ENCODE measurements at places on chromosomes 4 and X.

- DNase-seq = no peak
Measured at GRCh38 chrX:121254336-121254735, 206.9 kb downstream of the GLUD2 start.

DNA sequence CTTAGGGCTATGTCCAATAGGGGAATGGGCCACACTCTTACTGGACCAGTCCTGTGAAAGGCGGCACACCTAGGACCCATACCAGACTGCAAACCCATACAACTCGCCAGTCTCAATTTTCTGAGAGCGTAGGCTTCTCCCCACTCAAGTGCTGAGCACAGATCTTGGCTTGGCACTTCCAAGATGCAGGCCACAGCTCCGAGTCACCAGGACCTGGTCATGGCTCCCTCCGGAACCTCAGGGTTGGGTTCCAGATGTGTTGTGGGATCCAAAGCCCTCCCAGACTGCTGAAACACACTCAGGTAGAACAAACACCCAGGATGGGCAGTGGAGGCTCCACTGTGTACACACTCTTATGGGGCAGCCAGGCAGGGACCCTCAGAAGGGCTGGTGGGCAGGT is 103.3 kb downstream of the TMEM144 start:
- no peak for DNase-seq

DNA sequence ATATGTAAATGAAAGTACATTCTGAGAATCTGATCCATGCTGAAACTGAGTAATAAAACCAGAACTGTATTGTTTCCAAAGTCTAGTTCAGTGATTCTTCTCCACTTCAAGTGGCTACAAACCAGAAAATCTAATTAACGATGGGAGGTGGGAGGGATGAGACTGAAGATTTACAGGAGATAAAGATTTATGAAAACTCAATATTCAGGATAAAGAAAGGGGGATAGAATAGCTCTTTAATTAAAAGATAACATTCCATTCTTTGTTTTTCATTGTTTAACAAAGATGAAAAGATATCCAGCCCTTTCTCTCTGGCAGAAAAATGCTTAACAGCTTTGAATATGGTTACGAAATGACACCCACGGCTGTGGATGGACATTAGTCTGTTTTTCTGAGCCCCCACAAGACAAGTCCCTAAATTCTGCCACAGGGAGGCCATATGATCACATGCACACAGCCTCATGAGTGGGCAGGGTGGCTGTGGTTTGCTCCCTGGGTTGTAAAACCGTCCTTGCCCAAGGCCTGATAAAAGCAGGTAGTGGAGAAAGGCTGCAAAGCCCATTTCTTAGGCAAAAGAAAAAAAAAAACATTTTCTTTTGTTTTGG is 36.4 kb downstream of the TMEM150C start:
- no peak for DNase-seq

DNA sequence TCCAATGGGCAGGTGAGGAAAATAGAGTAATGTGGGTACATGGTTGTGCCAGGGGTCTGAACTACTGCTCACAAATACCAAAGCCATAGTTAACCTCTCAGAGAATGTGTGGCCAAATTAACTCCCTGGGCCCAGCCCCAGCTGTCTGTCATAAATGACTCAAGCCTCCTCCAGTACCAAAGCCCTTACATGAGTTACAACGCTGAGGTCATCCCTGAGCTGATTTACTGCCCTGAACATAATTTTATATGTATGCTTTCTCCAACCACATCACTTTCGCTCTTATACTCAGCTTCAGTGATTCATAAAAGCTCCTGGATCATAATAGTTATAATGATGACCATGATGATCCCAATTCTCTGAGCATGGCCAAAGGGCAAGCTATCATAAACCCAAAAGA is 283.9 kb downstream of the NKX6-1 start:
- no peak for DNase-seq

DNA sequence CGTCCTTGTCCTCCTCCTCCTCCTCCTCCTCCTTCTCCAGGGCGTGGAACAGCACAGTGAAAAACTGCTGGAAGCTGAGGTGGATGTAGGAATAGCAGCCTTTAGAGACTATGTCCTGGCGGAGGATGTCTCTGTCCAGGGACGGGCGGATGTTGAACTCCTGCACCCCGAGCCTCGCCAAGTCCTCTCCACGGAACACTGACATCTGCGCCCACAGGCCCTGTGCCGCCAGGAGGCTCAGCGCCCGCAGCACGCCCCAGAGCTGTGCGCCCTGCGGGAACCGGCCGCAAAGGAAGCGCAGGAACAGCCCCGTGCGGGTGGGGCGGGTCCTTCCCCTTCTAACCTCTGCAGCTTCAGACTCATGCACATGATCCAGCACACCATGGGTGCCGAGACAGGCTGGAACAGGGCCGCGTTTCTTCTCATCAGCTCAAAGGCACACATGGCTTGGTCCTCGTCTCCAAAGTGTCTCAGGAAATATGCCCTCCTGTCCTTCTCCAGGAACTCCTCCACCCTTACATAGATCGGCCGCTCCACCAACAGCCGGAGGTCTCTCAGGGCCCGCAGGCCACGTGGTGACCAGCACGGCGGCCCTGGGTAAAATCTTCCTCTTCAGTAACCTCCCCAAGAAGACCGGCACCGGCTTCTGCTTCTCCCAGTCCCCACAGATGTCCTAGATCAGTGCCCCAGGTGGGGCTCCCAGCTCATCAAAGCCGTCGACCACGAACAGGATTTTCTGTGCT is 1.2 kb downstream of the NLRP2B start:
- DNase-seq = no peak

DNA sequence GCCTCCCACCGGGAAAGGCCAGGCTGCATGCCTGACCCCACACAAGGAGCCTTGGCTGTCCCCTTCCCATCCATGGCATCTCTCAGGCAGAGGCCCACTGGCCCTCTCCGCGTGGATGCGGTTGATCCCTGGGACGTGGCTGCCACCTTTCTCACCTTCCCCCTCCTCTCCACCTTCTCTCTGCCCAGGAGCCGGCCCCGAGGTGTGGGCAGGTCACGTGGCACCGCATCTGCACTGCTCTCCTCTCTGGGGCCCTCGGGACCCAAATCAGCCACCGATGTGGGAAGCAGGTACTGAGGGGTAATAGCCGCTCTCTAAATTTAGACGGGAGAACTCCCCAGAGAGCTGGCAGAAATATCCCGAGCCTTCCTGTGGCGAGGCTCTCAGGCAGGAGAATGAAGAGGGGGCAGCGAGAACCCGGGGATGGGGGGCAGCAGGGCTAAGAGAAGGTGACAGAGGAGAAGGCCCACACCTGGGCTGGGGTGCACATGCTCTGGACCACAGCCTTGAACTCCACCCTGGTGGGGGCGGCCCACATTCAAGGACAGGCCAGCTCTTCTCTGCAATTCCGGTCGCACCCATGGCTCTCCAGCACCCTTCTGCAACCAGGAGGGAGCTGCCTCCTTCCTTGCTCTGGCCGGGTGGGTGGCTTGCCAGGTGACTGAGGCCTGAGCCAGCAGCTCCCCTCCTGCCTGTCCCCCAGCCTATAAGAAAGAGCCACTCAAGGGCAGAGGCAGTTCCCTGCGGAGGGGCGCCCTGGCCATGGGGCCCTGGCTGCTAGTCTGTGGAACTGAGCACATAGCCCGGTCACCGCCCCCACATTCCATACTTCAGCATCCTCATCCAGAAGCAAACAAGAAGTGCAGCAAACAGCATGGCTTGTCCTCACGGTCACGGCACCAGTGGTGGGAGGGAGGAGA is 9.6 kb upstream of the DUSP9 start:
- no peak for DNase-seq

DNA sequence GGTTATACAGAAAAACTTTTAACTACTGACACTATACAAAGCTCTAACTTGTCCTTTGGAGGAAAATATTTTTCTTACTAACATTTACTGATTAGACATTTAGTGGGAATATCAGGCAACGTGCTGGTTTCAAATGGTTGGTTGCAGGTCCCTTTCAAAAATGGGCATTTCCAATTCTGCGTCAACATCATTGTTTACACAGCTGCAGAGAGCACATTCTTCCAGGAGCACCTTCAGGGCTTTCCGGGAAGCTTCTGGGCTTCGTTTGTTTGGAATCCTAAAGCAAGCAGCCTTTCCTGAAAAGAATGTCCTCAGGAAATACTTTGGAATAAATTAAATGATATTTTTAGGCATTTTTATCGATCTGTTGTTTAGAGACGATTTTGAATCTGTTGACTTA is 289.7 kb downstream of the TRIML1 start:
- no peak for DNase-seq

DNA sequence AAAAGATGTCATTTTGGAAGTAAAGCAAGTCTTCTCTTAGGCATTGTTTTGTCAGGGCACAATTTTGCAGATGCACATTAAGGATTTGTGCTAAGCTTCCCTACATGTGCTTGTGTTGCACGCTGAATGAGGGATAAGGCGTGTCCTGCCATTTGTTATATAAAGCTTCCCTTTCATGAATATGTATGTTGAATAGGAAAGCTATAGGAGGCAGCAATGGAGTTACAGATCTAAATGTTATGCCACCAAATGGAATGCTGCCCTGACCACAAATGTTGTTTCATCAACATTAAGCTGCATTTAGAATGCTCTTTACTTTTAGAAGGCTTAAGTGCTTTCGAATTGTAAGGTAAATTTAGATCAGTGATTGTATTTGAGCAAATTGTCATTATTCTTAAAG is 20.9 kb downstream of the SGMS2 start:
- no peak for DNase-seq

GRCh38 chr4:145440292-145441007 is 41.2 kb upstream of the SMAD1 start:
- no peak for DNase-seq

GRCh38 chr4:14259936-14260335 is 632.4 kb upstream of the BOD1L1 start:
- DNase-seq = no peak

GRCh38 chr4:127525608-127526007 is 107.1 kb upstream of the INTU start:
- DNase-seq = no peak

GRCh38 chr4:17335371-17335770 is 176.5 kb downstream of the QDPR start:
- DNase-seq = no peak

- DNase-seq = no peak
Measured at GRCh38 chrX:15160558-15161095, 109.3 kb downstream of the ASB9 start.

DNA sequence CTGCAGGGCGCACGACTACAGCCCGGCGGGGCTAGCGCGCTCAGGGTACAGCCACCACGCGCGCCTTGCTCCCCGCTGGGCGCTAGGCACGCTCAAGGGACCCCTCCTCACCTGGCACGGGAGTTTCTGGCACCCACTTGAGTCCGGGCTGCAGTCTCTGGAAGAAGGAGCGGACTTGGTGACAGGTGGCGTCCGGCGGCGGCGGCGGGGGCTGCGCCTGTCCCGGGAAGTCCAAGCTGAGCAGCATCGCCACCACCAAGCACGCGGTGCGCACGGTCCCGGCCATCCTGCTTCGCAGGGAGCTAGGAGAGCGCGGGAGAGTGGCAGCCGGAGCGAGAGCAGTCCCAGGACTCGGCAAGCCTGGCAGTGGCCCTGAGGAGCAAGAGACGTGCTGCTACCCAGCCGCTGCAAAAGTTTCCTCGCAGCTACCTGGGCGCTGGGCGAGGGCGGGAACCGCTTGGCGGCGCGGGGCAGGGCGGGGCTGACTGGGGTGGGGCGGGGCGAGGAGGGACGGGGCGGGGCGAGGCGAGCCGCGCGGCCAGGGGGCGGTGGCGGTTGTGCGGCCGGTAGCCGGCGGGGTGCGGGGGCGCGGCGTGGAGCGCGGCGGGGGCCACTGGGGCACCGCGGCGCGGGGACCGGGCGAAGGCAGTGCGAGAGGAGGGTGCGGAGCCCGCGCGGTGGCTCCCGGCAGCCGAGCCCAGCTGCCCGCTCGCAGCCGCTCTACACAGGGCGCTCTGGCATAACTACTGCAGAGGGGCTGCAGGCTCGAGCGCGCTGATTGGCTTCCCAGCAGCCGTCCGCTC is at the start of gene GPC3:
Gene GPC3 (minus strand): TSS at position 431 of the 803 bp plus-strand sequence.
- DNase-seq = no peak

DNA sequence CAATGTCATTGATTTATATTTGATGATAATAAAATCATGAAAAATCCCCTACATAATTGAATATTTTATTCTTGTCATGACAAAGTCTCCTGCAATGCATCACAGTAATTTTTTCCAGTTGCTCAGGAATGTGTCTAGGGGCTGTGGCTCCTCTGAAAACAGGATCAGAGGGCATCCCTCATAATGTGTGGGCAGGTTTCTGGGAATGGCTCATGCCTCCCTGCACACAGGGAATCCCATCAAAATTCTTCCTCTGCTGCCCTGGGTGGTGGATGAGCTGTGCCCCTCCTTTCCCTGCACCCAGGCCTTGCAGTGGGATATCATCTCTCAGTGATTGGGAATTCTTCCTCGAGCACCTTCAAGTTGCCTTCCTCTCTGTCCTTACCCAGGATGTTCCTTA is 20.4 kb upstream of the PUDP start:
- DNase-seq = no peak

- no peak for DNase-seq
Measured at GRCh38 chrX:29841750-29842149, 373.6 kb upstream of the MAGEB2 start.

DNA sequence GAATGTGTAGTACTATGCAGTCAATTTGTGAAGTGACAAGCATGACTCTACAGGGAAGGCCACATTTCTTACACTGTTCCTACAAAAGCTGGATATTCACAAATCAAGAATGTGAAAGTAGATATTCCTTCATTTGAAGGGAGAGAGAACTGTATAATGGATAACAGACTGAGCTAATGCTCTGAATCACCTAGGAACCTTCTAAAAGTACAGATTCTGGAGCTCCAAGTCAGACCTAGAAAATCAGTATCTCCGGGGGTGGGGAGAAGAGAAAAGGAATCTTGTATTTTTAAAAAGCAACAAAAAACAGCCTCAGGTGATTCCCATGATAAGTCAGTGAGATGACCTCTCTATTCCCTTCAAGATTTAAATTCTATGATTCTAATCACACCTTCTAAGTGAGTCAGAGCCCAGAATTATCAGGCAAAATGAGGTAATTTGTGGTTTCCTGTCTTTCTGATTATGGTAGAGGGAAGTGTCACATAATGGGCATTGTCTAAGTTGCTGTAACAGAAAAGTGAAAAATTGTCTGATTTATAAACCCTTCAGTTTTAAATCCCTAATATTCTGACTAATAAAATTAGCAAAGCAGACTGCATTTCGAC is 80.9 kb downstream of the IL21 start:
- DNase-seq = no peak

DNA sequence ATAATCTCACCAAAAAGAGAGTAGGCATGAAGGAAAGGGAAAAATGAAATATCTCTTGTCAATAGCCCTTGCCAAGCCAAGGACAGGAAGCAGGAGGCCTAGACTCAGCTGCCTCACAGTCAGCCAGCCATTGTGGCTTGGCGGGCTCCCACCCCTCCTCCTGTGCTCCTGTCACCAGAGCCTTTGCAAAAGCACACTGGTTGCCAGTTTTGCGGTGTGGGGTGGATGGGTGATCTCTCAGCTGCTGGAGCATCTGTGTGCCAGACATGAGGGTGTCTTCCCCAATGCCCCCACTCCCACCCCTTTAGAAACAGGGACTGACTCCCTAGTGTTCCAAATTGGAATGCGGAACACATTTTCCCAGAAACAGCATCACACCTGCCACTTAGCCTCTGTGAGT is 26.1 kb downstream of the ARHGEF6 start:
- no peak for DNase-seq

DNA sequence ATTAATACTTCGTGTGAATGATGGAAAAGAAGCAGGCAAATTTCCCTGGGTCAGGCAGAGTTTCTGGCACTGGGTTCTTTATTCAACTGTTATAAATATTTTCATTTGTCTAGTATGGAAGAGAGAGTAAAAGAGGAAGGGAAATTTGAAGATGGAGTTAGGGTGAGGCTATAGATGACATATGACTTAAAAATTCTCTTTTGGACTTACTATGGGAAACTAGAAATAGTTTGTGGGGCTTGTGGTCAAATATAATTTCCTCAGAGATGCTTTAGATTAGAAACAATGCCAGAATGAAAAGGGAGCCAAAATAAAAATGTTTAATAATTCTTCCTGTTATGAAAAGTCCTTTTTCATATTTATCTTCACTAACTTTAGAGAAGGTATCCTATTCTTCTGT is 103.2 kb downstream of the GC start:
- no peak for DNase-seq
